ENCODE measurements at places on chromosomes 3 and 15.

DNA sequence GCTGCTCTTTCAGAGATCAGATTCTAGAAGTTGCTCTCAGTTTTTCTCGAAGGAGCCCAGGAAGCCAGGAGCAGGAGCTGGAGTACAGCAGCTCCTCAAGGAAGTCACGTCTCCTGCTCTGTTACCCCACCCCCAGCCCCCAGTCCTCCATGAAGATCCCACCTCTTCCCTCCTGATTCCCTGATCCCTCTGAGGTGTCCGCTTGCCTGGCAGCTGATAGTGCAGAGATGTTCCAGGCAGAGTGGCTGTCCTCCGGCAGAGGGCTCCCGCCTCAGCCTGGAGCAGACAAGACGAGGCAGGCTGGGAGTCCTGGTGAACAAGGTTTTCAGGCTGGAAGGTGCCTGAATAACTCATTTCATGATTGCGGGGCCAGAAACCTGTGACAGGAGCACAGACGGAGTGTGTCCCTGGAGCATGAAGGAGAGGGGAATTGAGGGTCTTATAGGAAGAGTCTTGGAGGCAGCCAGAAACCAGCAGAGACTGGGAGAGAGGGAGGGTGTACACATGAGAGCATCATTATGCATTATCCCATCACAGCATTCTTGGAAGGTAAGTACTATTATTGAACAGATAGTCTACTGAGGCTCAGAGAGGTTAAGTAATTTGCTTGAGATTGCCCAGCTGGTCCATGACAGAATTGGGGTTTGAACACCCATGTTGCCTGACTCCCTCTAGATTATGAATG, 1.2 kb downstream of the HRH1 start:
- DNase-seq = no peak

DNA sequence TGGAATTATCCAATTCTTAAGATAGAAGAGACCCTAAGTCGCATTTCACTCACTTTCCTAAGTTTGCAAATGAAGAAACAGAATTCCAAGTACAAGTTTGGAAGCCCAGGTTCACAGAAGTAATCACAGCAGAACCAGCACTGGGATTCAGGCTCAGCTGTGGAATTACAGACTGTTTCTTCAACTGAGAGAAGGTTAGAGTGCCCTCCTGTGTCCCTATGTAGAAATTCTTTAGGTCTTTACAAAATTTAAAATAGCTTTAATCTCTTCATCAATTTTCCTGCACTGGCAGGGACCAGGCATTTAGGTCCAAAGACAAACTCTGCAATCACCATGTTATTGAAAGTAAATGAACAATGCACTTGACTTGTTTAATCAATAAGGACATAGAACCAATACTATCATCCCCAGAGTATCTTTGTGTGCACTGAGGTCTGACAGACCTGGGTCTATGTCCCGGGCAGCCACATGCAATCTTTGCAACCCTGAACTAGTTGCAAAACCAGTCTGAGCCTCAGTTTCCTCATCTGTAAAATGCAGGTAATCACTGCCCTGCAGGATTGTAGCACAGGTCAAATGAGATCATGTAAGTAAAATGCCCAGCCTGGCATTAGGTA, 96.3 kb upstream of the ZBED2 start:
- no peak for DNase-seq

GRCh38 chr3:17399586-17399985, 342.8 kb downstream of the TBC1D5 start:
- no peak for DNase-seq

DNA sequence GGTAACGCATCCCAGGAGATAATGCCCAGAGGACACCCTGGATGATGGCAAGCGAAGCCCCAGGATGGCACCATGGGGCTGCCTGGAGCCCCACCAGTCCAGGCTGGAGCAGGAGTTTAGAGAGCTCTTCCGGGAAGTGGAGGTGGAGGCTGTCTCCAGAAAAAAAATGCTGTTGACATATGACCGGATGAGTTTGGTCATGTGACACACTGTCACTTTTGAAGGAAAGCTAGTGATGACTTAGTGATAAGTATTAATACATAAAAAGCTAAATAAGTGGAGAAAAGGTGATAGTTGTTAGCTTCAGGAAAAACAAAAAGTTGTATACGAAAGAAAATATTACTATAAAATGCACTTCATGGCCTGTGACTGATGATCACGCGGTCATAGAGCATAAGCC, 20.0 kb upstream of the MYZAP start:
- DNase-seq = no peak

- no peak for DNase-seq
Measured at GRCh38 chr15:35680951-35681350, 135.0 kb upstream of the DPH6 start.

DNA sequence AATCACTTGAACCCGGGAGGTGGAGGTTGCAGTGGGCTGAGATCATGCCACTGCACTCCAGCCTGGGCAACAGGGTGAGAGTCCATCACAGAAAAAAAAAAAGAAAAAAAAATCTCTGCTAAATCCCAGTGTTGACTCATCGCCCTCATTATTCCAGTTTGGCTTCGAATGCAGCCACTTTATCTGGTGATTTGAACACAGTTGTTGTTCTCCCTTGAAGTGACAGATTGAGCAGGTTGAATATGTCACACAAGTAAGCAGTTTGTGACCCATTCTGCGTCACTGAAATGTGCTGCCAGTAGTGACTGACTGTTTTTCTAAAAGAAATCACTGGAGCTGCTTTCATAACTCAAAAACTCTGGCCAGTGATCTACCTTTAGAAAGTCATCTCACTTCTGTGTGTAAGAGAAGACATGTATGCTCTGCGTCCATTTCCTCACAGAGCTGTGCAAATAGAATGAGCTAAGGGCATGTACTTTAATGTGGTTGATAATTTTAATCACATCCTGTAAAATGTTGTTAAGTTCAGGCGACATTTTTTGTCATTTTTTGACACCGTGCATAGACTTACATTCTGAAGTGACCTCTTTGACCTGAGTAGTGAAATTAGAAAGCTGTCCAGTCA, 12.5 kb downstream of the DOCK3 start:
- no peak for DNase-seq

DNA sequence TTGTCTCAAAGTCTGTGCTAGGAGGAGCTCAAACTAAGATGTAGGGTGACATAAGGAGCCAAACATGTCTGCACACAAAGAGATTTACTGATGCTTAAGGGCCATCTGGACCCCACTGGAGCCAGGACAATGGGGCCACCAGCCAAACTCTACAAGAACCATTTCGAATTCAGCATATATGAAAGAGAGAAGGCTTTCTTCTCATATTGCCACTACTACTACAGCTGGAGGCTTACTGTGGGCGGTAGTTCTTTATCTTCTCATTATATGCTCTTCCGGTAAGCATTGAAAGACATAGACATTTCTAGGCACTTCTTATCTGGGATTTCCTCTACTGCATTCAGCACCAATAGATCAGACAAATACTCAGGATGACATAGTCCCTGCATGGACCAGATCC, 404.4 kb upstream of the PROK2 start:
- no peak for DNase-seq
